ENCODE measurements at places on chromosomes 2 and 18.

GRCh38 chr2:175576875-175577274, 395.4 kb upstream of the ATP5MC3 start:
- no peak for DNase-seq
- no peaks in the 10 kb centered on the region for H3K27me3 ChIP-seq
- H3K4me3 ChIP-seq: no peak overlapping the region

DNA sequence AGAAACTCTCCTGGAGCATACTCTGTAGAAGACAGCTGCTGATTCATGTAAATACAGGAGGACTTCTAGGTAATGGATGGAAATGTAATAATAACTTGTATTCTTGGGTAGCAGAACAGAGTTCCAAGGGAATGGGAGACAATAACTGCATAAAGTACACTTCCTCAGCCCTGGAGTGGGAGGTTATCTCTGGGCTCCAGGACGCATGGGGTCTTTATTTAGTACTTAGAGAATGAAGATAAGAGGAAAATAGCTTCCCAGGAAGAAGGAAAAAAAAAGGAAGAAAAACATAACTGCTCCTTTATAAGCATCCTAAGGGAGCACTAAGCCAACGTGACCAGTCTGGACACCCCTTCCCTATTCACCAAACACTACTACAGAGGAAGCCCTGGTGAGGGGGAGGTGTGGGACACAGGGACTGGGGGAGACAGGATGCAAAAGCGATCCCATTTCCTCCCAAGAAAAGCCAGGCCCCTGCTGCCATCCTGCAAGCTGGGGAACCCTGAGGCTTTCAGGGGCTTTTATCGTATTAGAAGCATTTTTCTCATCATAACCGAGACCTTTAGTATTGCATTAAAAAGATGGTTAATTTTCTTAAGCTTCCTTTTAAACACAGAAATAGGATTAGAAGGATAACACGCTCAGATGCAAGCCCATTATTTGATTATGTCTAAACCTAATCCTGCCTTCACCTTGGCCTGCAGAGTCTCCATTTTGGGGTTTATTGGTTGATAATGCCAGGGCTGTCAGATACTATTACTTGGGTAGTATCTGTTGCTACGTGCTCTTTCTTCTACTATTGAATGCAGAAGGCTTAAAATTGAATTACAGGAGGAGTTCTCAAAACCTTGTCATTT, 78.5 kb downstream of the KLF7 start:
- no peaks in the 10 kb centered on the region for H3K27me3 ChIP-seq
- H3K27ac ChIP-seq: no peak overlapping the region
- H3K4me3 ChIP-seq: no peak overlapping the region
- no peak for DNase-seq

- no peak overlapping the region for H3K4me3 ChIP-seq
- DNase-seq: no peak
- no peaks in the 10 kb centered on the region for H3K4me1 ChIP-seq
Observed at GRCh38 chr18:57544936-57545660, 41.4 kb downstream of the FECH start.

DNA sequence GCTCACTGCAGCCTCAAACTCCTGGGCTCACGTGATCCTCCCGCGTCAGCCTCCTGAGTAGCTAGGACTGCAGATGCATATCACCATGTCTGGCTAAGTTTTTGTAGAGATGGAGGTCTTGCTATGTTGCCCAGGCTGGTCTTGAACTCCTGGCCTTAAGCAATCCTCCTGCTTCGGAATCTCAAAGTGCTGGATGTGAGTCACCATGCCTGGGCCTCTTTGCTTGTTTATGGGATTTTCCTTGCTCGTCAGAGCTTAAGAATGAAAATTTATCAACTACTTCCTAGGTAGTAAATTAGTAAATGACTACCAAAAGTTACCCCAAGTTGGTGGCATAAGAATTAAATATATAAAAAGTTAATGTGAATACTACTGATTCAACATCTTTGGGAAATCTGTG, 51.0 kb downstream of the ACTR3 start:
- no peak for DNase-seq
- H3K36me3 ChIP-seq: peaks cover 45% of the 10 kb centered on the region
- no peaks in the 10 kb centered on the region for H3K4me1 ChIP-seq
- no peak overlapping the region for H3K4me3 ChIP-seq
- no peak overlapping the region for H3K27ac ChIP-seq

GRCh38 chr2:7745369-7745768, 828.2 kb downstream of the RNF144A start:
- DNase-seq: no peak
- no peaks in the 10 kb centered on the region for H3K4me1 ChIP-seq
- no peaks in the 10 kb centered on the region for H3K27me3 ChIP-seq
- no peak overlapping the region for H3K4me3 ChIP-seq
- H3K27ac ChIP-seq: no peak overlapping the region

GRCh38 chr2:170369894-170370293, 191.9 kb downstream of the MYO3B start:
- H3K36me3 ChIP-seq: no peaks in the 10 kb centered on the region
- no peak for DNase-seq
- peaks cover 35% of the 10 kb centered on the region for H3K27me3 ChIP-seq
- no peaks in the 10 kb centered on the region for H3K4me1 ChIP-seq

DNA sequence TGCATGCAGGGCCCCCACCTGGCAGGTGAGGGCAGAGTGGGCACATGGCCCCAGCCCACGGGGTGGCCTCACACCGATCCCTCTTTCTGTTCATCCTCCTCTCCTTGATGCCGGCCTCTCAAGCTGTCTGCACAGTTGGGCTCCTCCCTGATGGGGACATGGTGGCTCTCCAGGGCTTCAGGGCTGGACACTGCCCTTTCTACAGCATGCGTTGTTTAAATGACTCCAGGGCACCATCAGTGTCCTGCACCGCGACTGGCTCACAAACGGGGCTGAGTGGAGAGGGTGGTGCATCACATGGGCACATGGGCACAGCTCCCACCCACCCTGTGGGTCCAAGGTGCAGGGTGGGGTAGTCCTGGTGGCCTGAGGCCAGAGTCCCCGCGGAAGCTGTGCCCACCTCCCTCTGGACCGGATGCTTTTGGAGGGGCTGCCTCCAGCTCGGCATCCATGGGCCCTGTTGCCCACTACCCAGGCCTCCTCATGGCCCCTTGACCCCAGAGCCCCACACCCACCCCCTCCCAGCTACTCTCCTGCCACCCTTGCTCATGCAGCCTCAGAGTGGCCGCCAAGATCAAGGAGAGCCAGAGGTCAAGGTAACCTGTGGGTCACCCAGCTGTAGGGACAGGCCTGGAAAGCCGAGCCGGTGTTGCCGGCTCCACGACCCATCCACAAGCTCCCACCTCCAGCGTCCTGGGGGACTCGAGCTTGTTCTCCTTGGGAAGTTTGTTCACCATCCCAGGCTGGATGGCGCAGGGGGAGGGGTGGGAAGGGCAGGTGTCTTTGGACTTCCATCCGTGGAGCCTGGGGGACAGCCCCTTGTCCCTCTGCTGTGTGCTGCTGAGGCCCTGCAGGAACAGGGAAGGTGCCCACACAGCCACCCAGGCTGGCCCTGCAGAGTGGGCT, 12.3 kb upstream of the SNED1 start:
- no peaks in the 10 kb centered on the region for H3K36me3 ChIP-seq
- peaks cover 14% of the 10 kb centered on the region for H3K4me1 ChIP-seq
- no peaks in the 10 kb centered on the region for H3K27me3 ChIP-seq
- no peak overlapping the region for H3K27ac ChIP-seq
- no peak overlapping the region for H3K4me3 ChIP-seq

DNA sequence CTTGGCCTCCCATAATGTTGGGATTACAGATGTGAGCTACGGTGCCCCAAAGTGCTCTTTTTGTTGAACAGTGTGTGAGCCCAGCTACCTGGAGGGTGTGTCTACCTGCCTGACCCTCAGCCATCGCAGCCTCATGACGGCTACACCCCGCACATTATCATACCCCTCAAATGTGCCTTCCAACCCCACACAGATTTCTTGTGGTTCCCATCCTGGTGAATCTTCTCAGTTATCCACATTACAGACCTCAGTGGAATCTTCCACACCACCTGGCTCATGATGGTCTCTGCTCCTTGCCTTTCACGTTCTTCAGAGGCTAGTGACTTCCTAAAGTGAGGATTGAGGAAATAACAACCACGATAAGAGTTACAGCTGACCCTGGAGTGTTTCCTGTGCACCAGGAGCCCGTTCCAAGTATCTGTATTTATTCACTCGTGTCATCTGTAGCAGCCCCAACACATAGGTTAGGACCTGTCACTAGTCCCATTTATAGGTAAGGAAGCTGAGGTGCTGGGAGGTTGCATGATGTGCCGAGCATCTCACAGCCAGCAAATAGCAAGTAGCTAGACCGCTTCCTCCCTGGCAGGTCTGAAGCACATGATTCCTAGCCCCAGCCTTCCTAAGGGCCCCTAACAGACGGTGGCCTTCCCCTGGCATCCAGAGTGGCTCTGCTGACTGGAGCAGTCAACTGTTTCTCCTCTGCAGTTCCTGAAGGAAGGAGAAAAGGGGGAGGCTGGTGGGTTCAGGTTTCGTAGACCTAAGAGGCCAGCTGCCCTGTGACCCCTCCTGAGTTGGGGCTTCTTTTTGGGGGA, 47.3 kb downstream of the TCF7L1 start:
- no peak for DNase-seq
- H3K4me1 ChIP-seq: peaks cover 9% of the 10 kb centered on the region
- H3K27me3 ChIP-seq: no peaks in the 10 kb centered on the region
- 0 out of 2 replicates have a peak overlapping the region, but pooled peaks have one; percentile 17 for H3K27ac ChIP-seq
- H3K4me3 ChIP-seq: no peak overlapping the region

DNA sequence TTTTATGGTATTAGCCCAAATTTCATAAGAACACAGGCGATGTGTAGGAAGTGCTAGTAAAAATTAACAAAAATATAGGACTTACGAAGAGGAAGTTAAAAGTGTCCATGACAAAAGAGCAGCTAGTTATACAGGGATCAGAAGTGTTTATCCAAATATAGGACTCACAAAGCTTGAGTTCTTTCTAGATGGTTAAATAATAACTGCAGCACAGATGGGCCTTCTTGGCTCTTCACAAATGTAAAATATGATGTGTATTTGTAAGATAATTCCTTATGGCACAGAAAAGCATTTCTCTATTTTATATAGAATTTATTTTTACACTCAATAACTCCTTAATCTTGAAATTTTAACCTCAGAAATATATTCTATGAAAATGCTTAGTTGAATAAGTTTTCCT, 100.9 kb upstream of the SPHKAP start:
- no peak overlapping the region for H3K4me3 ChIP-seq
- H3K4me1 ChIP-seq: no peaks in the 10 kb centered on the region

DNA sequence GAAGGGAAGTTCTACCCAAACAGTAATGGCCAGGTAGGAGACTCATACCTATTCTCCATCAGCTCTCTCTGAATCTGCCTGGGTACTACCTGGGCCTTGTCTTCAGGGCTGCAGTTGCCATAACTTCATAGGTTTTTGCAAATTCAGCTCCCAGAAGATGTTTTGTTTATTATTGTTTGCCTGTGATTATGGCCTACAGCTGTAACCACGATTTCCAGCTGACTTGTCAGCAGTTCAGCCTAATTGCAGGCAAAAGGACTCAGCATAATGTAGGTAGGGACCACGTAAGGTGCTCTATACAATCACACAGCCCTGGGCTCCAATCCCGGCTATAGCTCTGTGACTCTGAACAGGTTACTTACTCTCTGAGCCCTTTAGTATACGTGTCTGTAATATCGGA, 187.0 kb upstream of the FN1 start:
- no peak for DNase-seq
- no peak overlapping the region for H3K27ac ChIP-seq
- H3K27me3 ChIP-seq: no peaks in the 10 kb centered on the region
- no peaks in the 10 kb centered on the region for H3K36me3 ChIP-seq

DNA sequence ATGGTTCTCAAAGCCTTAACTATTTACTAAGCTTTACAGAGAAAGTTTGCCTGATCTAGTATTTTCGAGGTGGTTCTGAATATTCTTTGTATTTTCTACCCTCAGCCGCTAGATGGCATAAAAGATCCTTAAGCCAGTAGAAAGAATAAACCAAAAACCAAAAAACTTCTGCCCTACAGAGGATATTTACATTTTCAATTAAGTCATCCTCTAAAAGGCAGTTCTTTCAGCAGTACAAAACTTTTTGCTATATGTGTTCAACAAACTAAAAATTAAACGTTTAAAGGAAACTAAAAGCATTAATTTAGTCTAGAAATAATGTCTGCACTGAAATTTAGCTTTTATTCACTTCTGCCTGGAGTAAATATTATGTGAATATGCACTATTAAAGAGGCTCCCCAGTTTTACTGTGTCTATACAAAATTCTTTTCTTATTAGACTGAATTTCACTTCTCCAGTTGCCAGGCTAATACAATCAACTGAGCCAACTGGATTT, 297.5 kb downstream of the PIEZO2 start:
- DNase-seq: peak; percentile 12
- H3K27me3 ChIP-seq: no peaks in the 10 kb centered on the region
- no peaks in the 10 kb centered on the region for H3K36me3 ChIP-seq
- H3K4me3 ChIP-seq: no peak overlapping the region
- H3K4me1 ChIP-seq: no peaks in the 10 kb centered on the region
- H3K27ac ChIP-seq: no peak overlapping the region

- no peak for DNase-seq
- H3K27ac ChIP-seq: no peak overlapping the region
- H3K4me1 ChIP-seq: no peaks in the 10 kb centered on the region
- H3K27me3 ChIP-seq: no peaks in the 10 kb centered on the region
- H3K36me3 ChIP-seq: no peaks in the 10 kb centered on the region
- no peak overlapping the region for H3K4me3 ChIP-seq
Observed at GRCh38 chr2:134416637-134417036, 162.8 kb downstream of the MGAT5 start.

DNA sequence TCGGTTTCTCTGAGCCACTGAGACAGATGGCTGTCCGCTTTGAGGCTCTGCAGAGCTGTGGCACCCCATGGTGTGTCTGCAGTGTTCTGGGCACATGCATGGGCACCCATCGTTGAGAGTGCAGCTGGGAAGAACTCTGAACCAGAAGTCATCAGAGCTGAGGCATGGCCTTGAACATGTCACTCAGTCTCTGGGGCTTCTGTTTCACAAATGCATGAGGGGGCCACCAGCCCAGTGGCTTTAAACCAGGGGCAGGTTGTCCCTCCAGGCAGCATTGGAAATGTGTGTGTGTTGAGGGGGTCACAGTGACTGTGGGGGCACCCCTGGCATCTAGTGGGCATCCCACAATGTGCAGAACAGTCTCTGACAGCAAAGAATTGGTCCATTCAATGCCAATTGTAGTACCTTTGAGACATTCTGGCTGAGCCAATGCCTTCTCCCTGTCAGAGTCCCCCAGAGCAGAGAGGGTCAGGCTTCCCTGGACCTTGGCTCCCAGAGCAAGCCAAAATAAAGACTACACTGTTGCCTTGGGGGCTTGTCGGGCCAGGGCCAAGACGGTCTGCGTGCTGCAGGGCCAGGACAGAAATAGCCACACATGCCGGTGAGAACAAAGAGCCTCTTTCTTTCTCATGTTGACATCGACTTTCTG, 9.3 kb upstream of the PSMD1 start:
- no peak for DNase-seq
- H3K4me1 ChIP-seq: peaks cover 4% of the 10 kb centered on the region
- no peak overlapping the region for H3K27ac ChIP-seq
- H3K27me3 ChIP-seq: no peaks in the 10 kb centered on the region
- no peaks in the 10 kb centered on the region for H3K36me3 ChIP-seq
- no peak overlapping the region for H3K4me3 ChIP-seq

DNA sequence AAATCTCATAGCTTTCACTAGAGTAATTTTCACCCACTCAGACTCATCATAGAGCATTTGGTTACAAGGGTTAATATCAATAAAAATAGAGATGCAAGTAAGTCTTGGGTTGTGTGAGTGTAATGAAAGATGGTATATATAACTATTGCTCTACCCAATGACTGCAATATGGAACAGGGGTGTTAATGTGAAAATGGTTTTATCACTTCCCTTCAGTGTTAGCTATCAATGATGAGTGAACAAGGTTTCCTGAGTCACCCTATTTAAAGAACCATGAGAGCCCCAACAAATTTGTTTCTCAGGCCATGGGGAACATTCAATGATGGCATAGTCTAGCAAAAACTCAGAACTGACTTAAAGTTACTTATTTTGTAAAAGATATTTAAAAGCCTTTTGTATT, 1133.6 kb upstream of the ZEB2 start:
- no peak overlapping the region for H3K27ac ChIP-seq
- H3K27me3 ChIP-seq: no peaks in the 10 kb centered on the region
- H3K4me1 ChIP-seq: no peaks in the 10 kb centered on the region
- no peak for DNase-seq
